ENCODE measurements at places on chromosomes 5 and 9. TPM values are rescaled to one million over a fixed set of nuclear protein-coding genes. Genes with fewer than 3 reads are reported as not detected.

DNA sequence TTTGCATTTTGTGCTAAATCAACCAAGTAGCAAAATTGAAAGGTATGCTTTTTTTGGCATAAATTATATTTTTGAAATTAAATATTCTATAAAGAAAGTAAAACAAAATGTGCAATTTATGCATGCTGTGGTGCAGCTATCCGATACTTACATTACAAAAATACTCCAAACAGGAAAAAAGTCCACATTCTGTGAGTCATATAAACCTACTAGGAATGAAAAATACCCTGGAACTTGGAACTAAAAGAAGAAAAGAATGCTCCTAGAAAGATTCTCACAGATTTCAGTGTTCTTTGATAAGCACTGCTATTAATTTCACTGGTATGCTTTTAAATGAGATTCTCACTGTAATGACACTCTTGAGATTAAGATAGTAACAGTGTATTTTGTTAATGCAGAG is 92.6 kb downstream of the OSMR start:
- DNase-seq: no peak

FRMPD1 gene
- total RNA-seq: 4.7 TPM

GRCh38 chr9:104772714-104773510 is 9.0 kb downstream of the NIPSNAP3B start:
- DNase-seq: no peak

DNA sequence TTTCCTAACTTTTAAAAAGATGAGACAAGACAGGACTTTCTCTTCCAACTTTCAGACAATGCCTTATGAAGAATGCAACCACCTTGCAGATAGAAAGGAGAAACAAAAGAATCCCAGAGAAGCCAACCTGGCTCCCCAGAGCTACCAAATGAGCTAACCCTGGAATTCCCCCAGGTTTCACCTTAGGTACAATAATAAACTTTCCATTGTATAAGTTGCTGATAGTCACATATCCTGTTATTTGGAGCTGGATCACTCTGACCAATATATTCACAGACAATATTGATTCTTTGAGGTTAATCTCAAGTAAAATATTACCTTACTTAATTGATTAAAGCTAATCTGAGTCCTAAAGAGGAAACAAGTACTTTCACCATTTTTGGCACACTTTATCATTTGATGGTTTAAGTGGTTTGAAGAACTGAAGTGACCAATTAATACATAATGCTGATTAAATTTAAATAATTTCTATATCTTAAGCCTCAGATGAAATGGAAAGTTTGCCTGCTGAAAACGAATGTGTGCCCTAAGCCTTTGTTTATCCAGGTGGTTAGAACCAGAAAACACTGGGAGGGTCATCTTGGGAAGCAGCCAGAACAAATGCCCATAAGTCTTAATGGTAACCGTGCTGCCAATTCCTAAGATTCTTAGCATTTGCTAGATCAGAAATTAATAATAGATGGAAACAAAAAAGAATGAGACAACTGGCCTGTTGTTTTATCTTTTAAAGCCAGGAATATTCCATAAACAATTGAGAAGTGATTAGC is 159.6 kb upstream of the SLC12A2 start:
- DNase-seq: no peak

GRCh38 chr9:137030538-137031527 is 1.1 kb downstream of the FUT7 start:
- no peak for DNase-seq

Measured in dorsolateral prefrontal cortex (tissue), 122 donors.